Panc1 (cell line): ENCODE measurements at places on chromosomes 2 and 18.

DNA sequence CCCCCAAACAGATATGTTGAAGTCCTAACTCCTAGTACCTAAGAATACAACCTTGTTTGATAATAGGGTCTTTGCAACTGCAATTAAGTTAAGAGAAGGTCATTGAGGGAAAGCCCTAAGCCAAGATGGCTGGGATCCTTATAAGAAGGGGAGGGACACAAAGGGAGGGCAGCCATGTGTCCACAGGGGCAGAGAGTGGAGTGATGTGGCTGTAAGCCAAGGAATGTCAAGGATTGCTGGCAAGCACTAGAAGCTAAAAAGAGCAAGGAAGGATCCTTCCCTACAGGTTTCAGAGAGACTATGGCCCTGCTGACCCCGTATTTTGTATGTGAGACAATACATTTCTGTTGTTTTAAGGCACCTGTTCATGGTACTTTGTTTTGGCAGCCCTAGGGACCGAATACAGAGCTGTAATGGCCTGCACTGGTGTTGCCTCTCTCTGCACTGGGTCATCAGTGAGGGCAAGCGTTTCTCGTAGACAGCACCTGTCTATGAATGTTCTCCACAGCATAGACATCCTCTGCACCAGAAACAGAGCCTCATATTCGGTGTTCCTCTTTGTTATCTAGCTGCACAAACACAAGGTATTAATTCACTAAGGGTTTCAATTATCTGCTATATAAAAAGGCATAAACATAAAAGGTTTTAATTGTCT, 75.4 kb upstream of the AQP4 start:
- H3K36me3 ChIP-seq = no peaks in the 10 kb centered on the region
- DNase-seq = no peak
- H3K4me3 ChIP-seq = no peak overlapping the region
- H3K27ac ChIP-seq = no peak overlapping the region

- H3K36me3 ChIP-seq = no peaks in the 10 kb centered on the region
- DNase-seq = no peak
- no peaks in the 10 kb centered on the region for H3K4me1 ChIP-seq
- H3K4me3 ChIP-seq = no peak overlapping the region
Measured at GRCh38 chr2:172535119-172535518, 20.8 kb upstream of the PDK1 start.

- no peaks in the 10 kb centered on the region for H3K36me3 ChIP-seq
- no peak overlapping the region for H3K27ac ChIP-seq
- no peak overlapping the region for H3K4me3 ChIP-seq
- no peaks in the 10 kb centered on the region for H3K27me3 ChIP-seq
Measured at GRCh38 chr2:198188982-198189381, 384.6 kb downstream of the PLCL1 start.

DNA sequence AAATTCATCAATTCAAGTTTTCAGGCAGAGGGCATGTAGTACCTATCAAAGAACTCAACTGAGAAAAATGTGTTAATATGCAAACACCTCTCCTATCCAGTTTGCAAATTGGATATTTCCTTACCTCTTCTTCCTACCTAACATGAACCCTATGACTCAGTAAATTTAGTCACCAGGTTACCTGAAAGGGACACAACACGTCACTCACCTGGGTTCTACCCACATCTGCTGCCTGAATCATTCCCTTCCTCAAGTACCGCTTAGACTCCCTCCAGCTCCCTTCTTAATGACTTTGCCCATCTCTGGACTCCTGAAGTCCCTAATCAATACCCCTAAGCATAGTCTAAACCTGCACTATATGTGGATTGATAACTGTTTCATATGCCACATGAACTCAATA, 10.4 kb downstream of the ANKRD44 start:
- H3K36me3 ChIP-seq = no peaks in the 10 kb centered on the region
- H3K27ac ChIP-seq = no peak overlapping the region
- H3K4me1 ChIP-seq = no peaks in the 10 kb centered on the region
- no peaks in the 10 kb centered on the region for H3K27me3 ChIP-seq
- no peak for DNase-seq

DNA sequence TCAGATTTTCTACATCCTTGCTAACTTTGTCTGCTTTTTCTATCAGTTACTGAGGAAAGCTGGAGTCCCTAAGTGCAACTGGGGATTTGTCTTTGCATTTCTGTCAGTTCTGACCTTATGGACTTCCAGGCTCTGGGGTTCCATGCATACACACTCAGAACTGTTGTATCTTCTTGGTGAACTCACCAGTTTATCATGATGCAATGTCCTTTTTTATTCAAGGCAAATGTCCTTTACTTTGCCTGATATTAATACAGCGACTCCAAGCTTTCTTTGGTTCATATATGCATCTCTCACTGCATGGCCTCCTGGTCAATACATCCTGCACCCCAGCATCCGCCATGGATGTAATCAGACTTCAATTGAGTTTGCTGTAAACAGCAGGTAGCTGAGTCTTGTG, 44.7 kb downstream of the SLC66A2 start:
- no peak for DNase-seq
- no peak overlapping the region for H3K27ac ChIP-seq
- H3K36me3 ChIP-seq = no peaks in the 10 kb centered on the region
- no peaks in the 10 kb centered on the region for H3K27me3 ChIP-seq

- no peak for DNase-seq
Measured at GRCh38 chr2:44807201-44808025, 134.1 kb upstream of the SIX3 start.

- H3K36me3 ChIP-seq = no peaks in the 10 kb centered on the region
- no peak overlapping the region for H3K4me3 ChIP-seq
- no peak for DNase-seq
- no peaks in the 10 kb centered on the region for H3K27me3 ChIP-seq
- no peaks in the 10 kb centered on the region for H3K4me1 ChIP-seq
Measured at GRCh38 chr2:132984731-132985130, 314.7 kb upstream of the LYPD1 start.

DNA sequence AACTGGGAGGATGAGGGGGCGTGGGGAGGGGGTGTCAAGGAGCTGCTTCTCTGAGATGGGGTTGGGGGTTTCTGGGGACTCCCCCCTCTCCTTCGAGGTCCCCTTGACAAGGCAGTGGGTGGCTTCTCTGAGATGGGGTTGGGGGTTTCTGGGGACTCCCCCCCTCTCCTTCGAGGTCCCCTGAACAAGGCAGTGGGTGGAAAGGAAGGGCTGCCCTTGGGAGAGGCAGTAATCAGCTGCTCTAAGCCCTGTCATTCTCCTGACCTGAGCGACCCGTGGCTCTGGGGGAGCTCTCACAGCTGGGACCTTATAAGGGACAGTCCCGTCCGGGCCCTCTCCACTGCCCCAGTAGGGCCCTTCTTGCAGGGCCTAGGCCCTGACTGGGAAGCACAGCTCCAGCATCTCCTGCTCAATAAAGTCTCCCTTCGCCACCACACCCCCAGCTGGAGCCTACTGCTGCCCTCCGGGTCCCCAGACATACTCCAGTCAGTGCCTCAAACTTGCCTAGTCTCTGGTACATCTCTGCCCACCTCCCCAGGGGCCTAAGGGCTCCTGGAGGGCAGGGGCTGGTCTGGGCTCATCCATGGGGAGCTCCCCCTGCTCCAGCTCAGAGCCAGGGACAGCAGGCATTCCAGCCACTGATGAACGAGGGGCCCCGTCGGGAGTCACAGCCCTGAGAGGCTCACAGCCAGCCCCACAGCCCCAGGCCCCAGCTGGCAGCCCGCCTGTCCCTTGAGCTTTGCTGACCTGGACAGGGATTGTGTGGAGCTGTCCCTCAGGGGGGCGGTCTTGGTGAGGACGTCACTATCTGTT, 2.8 kb downstream of the GAREM2 start:
- H3K27ac ChIP-seq = no peak overlapping the region
- no peaks in the 10 kb centered on the region for H3K27me3 ChIP-seq
- H3K36me3 ChIP-seq = no peaks in the 10 kb centered on the region
- DNase-seq = no peak

- no peak overlapping the region for H3K27ac ChIP-seq
- H3K4me3 ChIP-seq = no peak overlapping the region
- H3K27me3 ChIP-seq = no peaks in the 10 kb centered on the region
- H3K36me3 ChIP-seq = no peaks in the 10 kb centered on the region
- DNase-seq = no peak
Measured at GRCh38 chr2:11701751-11702301, 31.8 kb upstream of the NTSR2 start.

DNA sequence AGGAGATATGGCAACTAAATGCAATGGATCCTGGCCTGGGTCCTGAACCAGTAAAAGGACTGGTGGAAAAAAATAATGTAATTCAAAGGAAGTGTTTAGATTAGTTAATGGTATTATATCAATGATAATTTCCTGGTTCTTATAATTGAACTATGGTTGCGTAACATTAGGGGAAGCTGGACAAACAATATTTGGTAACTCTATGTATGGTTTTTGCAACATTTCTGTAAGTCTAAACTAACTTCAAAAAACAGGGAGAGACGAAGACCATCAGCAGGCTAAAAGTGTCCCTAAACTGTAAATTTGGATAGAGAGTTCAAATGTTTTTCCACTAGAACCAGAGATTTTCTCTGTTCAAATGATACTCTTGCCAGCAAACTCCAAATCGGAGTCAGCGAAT, 36.9 kb downstream of the KLF7 start:
- H3K27ac ChIP-seq = no peak overlapping the region
- no peak for DNase-seq
- H3K36me3 ChIP-seq = no peaks in the 10 kb centered on the region
- H3K27me3 ChIP-seq = no peaks in the 10 kb centered on the region

- H3K27ac ChIP-seq = no peak overlapping the region
- H3K27me3 ChIP-seq = no peaks in the 10 kb centered on the region
- DNase-seq = no peak
- no peaks in the 10 kb centered on the region for H3K36me3 ChIP-seq
Measured at GRCh38 chr2:217475101-217475500, 527.7 kb downstream of the TNS1 start.

GRCh38 chr2:181627545-181627944, 29.4 kb downstream of the CERKL start:
- DNase-seq = no peak
- H3K27me3 ChIP-seq = peaks cover 4% of the 10 kb centered on the region; the same call in 1 of the 2 replicates
- no peak overlapping the region for H3K27ac ChIP-seq
- H3K4me3 ChIP-seq = no peak overlapping the region
- no peaks in the 10 kb centered on the region for H3K36me3 ChIP-seq
- H3K4me1 ChIP-seq = no peaks in the 10 kb centered on the region

- H3K27ac ChIP-seq = no peak overlapping the region
- no peak overlapping the region for H3K4me3 ChIP-seq
- no peak for DNase-seq
- H3K27me3 ChIP-seq = no peaks in the 10 kb centered on the region; the same call in 1 of the 2 replicates
- H3K4me1 ChIP-seq = no peaks in the 10 kb centered on the region
- no peaks in the 10 kb centered on the region for H3K36me3 ChIP-seq
Measured at GRCh38 chr2:61562615-61563014, 24.5 kb upstream of the XPO1 start.

DNA sequence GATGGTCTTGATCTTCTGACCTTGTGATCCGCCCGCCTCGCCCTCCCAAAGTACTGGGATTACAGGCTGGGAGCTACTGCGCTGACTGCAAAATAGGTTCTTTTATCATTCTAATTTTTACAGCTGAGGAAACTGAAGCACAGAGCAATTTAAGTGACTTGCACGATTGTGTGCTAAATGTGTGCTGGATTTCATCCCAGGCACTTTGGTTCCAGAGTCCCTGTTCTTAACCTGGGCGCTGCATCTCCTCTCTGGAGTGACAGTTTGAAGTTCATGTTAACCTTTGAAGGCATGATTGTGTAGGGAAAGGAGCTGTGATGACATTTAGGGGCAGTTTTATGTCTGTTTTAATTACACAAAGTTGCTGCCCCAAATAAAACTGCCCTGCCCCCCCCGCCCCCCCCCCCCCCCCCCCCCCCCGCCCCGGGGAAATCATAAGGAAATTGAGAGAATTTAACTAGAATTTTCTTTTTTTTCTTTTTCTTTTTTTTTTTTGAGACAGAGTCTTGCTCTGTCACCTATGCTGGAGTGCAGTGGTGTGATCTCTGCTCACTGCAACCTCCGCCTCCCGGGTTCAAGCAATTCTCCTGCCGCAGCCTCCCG, 5.6 kb downstream of the ACSL3 start:
- H3K36me3 ChIP-seq = no peaks in the 10 kb centered on the region; the same call in 1 of the 2 replicates
- no peak overlapping the region for H3K4me3 ChIP-seq
- no peaks in the 10 kb centered on the region for H3K27me3 ChIP-seq
- peaks cover 61% of the 10 kb centered on the region for H3K4me1 ChIP-seq
- H3K27ac ChIP-seq = no peak overlapping the region

DNA sequence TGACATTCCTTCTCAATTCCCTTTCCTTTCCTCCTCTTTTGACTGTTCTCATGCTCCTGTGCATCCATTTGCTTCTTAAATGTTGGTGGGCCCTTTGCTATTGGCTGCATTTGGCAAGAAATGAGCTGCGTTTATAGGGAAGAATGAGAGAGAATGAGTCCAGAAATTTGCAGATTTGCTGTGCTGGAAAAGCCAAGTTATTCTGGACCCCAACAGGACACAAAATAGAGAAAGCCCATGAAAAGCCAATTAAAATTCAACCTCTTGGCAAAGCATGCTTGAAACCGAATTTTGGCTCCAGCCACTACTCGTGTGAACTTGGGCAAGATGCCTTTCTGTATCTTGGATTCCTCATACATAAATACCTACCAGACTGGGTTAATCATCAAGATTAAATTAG, 1.3 kb upstream of the SCLY start:
- H3K4me3 ChIP-seq = peak overlapping the region; percentile 95
- peaks cover 4% of the 10 kb centered on the region for H3K36me3 ChIP-seq
- H3K27me3 ChIP-seq = no peaks in the 10 kb centered on the region
- H3K4me1 ChIP-seq = peaks cover 10% of the 10 kb centered on the region
- peak overlapping the region; percentile 95; the same call in 1 of the 2 replicates for H3K27ac ChIP-seq

GRCh38 chr2:19848952-19849351, 52.8 kb downstream of the TTC32 start:
- no peak overlapping the region for H3K27ac ChIP-seq
- no peak overlapping the region for H3K4me3 ChIP-seq
- no peaks in the 10 kb centered on the region; the same call in 1 of the 2 replicates for H3K4me1 ChIP-seq
- H3K27me3 ChIP-seq = no peaks in the 10 kb centered on the region

DNA sequence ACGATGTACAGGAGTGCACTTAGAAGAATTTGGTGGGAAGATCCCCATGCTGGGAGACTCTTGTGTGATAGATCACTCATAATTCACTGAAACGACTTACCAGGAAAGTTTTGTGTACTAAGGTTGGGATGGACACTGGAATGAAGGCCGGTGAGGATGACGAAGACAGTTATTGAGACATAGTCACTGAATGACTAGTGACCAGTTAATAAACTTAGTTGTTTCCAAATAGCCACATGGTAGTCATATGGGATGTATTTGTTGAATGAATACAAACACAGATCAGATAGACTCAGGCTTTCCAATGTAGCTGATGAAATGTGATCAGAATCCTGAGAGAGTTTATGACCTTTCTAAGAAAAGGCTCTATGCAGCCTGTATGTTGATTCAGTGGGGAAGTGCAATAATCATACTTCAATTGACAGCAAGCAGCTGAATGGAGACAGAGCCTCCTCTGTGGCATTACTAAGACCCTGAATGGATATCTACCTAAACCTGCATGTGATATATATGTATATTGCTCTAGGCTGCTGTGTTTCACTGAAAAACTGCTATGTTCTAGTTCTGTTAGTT, 20.4 kb downstream of the GDF7 start:
- no peaks in the 10 kb centered on the region for H3K36me3 ChIP-seq
- H3K27me3 ChIP-seq = no peaks in the 10 kb centered on the region
- H3K4me3 ChIP-seq = no peak overlapping the region
- no peak for DNase-seq
- no peaks in the 10 kb centered on the region for H3K4me1 ChIP-seq

- peak overlapping the region; percentile 90 for H3K27ac ChIP-seq
- H3K36me3 ChIP-seq = no peaks in the 10 kb centered on the region; the same call in 1 of the 2 replicates
- peaks cover 25% of the 10 kb centered on the region for H3K4me1 ChIP-seq
- H3K27me3 ChIP-seq = no peaks in the 10 kb centered on the region
- no peak for DNase-seq
- peak overlapping the region; percentile 74; the same call in 1 of the 2 replicates for H3K4me3 ChIP-seq
Measured at GRCh38 chr2:65437392-65438135, 5.2 kb upstream of the SPRED2 start.
